ENCODE measurements at places on chromosomes 3 and 15.

GRCh38 chr3:112671930-112672715 lies 31.2 kb upstream of the CCDC80 start:
- DNase-seq, result no peak

DNA sequence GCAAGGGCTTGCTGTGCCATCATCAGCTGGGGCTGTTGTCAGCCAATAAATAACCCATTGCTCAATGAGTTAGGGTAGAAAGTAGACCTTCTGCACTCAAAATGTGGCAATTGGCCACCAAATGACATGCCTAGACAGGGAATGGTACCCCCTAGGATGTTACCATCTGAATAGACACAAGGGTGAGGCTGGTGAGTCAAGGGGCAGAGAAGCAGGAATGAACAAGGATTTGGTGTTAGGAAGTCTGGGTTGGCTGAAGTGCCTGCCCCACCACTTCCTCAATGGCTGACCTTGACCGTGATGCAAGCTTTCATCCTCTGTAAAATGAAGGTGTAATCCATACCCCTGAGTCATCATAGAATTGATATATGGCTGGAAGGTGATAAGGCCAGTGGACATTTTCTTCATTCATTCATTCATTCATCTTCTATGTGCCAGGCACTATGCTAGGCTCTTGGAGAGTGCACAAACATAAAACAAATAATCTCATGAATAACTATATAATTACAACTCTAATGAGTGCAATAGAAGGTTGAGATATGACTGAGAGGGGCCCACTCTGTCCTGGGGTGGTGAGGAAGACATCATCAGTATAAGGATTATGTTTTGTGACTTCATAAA lies 4.4 kb upstream of the CA12 start:
- no peak for DNase-seq

DNA sequence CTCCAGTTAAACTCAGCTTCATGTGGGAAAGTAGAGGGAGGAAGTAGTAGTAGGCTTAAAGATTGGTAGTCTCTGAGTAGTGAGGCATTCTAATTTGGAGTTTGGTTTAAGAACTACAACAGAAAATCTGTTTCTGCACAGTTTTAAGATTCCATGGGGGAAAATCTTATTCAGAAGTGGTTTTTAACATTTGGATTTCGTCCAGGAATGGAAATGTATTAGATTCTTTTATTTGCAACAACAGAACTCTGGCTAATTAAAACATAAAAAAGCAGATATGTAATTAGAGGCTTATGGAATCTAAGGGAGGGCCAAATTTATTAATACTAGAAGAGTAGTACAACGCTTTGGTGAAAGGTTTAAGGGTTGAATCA lies 36.0 kb downstream of the NECTIN3 start:
- DNase-seq, result no peak

- DNase-seq, result no peak
These were observed 6.7 kb downstream of the LNP1 start for GRCh38 chr3:100407977-100408532.

GRCh38 chr3:45832699-45833098 lies 9.2 kb downstream of the LZTFL1 start:
- DNase-seq, result no peak

GRCh38 chr15:66752078-66752477 lies 50.0 kb downstream of the SMAD6 start:
- DNase-seq, result no peak

GRCh38 chr3:142863010-142863817 lies 25.7 kb downstream of the PCOLCE2 start:
- no peak for DNase-seq

GRCh38 chr15:81098861-81099651 lies 35.0 kb upstream of the CFAP161 start:
- no peak for DNase-seq

GRCh38 chr3:172516318-172517214 lies 6.7 kb downstream of the TNFSF10 start:
- no peak for DNase-seq

GRCh38 chr3:127461286-127461910 lies 129.1 kb downstream of the TPRA1 start:
- no peak for DNase-seq

DNA sequence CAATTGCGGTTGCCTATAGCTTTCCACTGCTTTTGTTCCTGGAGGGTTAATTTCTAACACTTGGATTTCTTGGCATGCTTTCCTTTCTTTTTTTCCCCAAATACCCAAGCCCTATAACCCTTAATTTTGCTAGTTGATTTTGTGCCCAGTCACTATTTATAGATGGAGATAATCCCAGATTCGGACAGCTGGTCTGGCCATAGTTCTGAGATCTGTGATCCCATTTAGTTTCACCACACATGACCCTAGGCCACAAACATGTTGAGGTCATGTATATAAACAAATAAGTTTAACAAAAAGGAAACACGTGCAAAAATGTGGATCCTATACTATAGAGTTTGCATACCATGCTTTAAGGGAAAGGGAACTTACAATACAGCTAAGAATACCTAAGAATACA lies 111.4 kb downstream of the ZMAT3 start:
- DNase-seq, result no peak

DNA sequence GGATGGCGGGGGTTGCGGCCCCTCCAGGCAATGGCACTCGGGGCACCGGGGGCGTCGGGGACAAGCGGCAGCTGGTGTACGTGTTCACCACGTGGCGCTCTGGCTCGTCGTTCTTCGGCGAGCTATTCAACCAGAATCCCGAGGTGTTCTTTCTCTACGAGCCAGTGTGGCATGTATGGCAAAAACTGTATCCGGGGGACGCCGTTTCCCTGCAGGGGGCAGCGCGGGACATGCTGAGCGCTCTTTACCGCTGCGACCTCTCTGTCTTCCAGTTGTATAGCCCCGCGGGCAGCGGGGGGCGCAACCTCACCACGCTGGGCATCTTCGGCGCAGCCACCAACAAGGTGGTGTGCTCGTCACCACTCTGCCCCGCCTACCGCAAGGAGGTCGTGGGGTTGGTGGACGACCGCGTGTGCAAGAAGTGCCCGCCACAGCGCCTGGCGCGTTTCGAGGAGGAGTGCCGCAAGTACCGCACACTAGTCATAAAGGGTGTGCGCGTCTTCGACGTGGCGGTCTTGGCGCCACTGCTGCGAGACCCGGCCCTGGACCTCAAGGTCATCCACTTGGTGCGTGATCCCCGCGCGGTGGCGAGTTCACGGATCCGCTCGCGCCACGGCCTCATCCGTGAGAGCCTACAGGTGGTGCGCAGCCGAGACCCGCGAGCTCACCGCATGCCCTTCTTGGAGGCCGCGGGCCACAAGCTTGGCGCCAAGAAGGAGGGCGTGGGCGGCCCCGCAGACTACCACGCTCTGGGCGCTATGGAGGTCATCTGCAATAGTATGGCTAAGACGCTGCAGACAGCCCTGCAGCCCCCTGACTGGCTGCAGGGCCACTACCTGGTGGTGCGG lies 1.9 kb downstream of the CHST2 start:
- peak; percentile 20 for DNase-seq

- no peak for DNase-seq
These were observed 259.3 kb downstream of the MAGI1 start for GRCh38 chr3:65779390-65779789.

GRCh38 chr3:143902210-143902609 lies 53.9 kb upstream of the SLC9A9 start:
- DNase-seq, result no peak

DNA sequence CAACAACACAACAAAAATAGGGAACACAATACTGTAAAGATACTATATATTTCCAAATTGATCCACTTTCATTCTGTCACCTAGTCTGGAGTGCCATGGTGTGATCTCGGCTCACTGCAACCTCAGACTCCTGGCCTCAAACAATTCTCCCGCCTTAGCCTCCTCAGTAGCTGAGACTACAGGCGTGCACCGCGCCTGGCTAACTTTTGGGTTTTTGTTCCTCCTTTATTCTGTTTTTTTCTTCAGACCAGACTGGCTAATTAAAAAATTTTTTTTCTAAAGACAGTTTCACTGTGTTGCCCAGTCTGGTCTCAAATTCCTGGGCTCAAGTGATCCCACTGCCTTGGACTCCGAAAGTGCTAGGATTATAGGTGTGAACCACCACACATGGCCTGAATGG lies 5.3 kb downstream of the BCL2L10 start:
- no peak for DNase-seq

- no peak for DNase-seq
These were observed 1.1 kb downstream of the MYH15 start for GRCh38 chr3:108509263-108509662.

GRCh38 chr15:47945872-47946650 lies 174.7 kb upstream of the SLC24A5 start:
- no peak for DNase-seq

DNA sequence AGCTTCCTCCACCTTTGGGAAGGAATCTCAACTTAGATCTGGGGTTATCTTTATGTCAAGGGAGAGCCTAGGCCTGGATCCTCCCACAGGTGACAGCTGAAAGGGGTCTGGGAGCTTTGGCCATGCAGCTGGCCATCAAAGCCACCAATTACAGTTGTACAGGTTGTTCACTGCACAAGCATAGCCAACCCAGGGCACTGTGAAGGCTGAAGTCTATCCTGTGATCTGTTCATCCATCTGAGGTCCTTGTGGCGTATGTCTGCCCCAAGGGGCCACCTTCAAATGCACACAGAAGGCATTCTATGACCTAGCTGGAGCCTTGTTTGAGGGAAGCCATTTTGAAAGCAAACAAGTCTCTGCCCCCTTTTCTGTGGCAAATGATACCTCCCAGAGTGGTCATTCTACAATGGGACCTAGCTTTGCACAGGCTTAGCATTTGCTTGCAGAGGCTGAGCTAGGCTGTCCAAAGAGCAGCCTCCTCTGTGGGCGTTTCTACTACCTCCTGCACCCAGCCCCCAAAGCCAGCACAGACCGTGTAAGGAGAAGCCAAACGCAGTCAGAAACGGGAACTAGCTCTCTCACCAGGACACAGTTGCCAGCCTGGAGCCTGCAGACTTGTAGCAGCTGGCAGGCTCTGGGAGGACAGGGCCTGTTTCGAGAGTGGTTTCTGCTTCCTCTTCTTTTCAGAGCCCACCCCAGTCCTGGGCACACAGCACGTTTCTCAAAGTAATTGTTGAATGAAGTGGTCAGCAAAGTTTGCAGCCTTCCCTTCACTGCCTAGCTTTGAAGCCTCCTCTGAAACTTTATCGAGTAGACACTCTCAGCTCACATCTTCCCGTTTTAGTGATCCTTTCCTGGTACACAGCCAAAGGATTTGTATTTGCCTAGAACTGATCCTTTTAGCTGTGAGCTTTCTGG lies 157.3 kb upstream of the SMAD3 start:
- peak; percentile 46 for DNase-seq

GRCh38 chr3:65713016-65713415 lies 325.7 kb downstream of the MAGI1 start:
- peak; percentile 42 for DNase-seq

GRCh38 chr15:91384189-91384730 lies 284.2 kb downstream of the SV2B start:
- no peak for DNase-seq

DNA sequence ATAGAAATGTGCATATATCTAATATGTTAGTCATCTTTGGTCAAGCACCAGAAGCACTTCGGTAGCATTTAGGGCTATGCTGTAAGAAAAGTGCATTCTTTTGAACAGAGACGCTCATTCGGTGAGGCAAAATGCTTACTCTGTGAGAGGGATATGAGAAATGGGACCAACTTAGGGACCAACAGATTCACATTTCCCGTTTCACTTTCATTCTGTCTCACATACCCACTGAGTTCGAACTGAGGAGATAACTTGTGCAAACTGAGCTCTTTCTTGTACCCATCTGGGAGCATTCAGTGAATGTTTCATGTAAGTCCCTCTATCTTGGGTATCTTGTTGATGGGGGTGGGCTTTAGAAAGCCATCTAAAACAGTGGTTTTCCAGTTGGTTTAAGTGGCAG lies 135.3 kb downstream of the FEZF2 start:
- DNase-seq, result no peak

DNA sequence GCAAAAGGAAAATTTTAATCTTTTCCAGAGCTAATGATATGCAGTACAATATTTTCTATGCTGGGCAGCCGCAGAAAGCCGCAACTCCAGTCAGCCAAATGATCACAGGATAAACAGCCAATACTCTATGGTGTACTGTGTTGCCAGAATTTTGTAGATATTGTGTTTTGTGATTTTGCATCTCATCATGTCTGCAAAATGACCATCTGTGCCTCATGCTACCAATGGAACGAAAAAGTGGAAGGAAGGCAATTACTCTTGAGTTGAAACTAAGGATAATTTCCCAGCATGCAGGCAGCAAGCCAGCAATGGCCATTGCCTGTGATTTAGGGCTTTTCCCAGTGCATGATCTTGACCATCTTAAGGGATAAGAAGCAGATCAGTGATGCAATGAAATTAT lies 891.9 kb downstream of the PLOD2 start:
- DNase-seq, result no peak

DNA sequence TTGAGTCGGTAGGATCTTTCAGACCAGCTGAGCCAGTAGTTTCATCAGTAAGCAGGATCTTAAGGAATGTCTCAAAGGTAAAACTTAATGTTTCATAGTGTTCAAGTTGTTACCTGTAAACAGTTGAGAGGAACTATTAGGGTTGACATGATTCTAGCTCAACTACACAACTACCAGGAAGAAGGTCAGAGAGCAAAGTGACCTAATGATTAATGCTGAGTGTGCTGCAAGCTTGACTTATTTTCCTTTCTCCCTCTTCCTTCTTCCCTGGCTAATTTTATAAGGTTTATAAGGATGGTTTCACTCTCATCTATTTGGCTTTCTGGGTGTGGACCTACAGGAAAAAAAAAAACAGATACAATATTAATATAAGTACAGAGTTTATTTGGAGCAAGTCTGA lies 30.2 kb upstream of the LHFPL4 start:
- DNase-seq, result no peak

DNA sequence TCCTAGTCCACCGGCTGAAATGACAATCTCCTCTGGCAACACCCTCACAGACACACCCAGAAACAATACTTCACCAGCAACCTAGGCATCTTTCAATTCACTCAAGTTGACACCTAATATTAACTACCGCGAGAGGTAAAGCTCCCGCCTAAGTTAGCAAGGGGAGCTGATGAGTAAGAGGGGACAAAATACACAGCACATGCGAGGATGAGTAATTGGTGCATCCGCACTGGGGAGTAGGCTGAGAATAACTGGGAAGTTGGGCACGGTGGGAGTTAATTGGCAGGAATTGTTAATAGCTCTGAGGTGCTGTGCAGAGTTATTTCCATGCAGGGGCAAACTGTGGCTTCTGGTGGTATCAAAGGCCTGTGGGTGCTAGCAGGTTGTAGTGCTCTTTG lies 14.5 kb upstream of the PLD1 start:
- no peak for DNase-seq

GRCh38 chr3:16102905-16103364 lies 71.5 kb upstream of the GALNT15 start:
- DNase-seq, result no peak

DNA sequence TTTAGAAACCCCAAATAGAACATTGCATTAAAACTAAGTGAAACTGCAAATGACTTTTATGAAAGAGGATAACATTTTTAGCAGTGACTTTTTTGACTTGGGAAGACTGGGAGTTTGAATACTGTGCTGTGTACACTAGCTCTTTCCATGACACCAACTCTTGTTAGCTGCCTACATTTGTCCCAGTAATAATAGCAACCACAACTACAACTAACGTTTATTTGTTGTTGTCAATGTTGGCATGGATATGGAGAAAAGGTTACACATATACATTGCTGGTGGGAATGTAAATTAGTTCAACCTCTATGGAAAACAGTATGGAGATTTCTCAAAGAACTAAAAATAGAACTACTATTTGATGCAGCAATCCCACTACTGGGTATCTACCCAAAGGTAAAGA lies 329.6 kb upstream of the ADAMTS9 start:
- no peak for DNase-seq

All from midbrain (tissue), 1 donor.